Activated T-cell treated with anti-CD3 and anti-CD28 coated beads, Interleukin-2, amount 50 U/mL, for 24 hours (primary cell): ENCODE measurements at places on chromosomes 4 and X.
A peak's percentile ranks its signal among the peaks of the same experiment; 100 is the strongest.

- DNase-seq = no peak
These were observed 108.0 kb downstream of the LRBA start for GRCh38 chr4:150906987-150907633.

GRCh38 chrX:12817528-12817927, 26.3 kb downstream of the PRPS2 start:
- DNase-seq = no peak

DNA sequence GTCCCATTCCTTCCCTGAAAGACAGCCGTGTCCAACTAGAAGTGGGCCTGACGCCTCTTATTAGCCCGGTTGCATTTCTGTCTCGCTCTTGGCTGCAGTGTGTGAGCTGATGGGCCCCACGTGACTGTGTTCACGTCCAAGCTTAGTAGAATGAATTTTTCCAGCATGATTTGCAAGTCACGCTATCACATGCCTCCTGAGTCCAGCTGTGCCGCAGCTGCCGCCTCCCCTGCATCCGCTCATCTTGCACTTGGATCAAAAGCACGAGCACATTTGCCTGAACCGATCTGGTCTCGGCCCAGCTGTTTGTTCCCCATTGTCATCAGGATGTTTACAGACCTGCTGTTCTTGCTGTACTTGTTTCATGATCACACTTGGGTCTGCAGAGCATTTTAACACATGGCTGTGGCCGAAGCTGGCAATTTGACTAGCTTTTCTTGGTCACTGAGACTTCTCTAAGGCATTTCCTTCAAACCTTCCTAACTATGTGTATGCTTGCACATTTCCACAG, 126.5 kb downstream of the KIT start:
- DNase-seq = no peak

GRCh38 chr4:93749292-93749761, 79.2 kb upstream of the ATOH1 start:
- no peak for DNase-seq

- no peak for DNase-seq
These were observed 454.1 kb upstream of the ADGRL3 start for GRCh38 chr4:60745800-60746571.

DNA sequence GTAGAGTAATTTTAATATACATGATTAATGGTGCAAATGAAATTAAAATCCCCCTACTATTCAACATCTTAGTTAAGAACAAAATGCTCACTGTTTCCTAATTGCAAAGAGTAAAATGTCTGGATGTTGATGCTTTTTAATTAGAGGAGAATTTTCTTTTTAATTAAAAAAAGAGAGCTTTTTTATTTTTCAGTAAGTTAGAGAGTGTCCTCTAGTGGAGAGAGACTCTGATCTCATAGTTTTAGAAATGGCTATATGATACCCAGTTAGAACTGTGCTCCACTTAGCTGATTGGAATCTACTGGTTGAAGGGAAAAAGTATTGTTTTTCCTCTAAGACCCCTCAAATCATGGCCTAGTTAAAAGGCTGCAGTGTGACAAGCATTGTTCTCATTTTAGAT, 312.0 kb upstream of the MAGEB2 start:
- no peak for DNase-seq

DNA sequence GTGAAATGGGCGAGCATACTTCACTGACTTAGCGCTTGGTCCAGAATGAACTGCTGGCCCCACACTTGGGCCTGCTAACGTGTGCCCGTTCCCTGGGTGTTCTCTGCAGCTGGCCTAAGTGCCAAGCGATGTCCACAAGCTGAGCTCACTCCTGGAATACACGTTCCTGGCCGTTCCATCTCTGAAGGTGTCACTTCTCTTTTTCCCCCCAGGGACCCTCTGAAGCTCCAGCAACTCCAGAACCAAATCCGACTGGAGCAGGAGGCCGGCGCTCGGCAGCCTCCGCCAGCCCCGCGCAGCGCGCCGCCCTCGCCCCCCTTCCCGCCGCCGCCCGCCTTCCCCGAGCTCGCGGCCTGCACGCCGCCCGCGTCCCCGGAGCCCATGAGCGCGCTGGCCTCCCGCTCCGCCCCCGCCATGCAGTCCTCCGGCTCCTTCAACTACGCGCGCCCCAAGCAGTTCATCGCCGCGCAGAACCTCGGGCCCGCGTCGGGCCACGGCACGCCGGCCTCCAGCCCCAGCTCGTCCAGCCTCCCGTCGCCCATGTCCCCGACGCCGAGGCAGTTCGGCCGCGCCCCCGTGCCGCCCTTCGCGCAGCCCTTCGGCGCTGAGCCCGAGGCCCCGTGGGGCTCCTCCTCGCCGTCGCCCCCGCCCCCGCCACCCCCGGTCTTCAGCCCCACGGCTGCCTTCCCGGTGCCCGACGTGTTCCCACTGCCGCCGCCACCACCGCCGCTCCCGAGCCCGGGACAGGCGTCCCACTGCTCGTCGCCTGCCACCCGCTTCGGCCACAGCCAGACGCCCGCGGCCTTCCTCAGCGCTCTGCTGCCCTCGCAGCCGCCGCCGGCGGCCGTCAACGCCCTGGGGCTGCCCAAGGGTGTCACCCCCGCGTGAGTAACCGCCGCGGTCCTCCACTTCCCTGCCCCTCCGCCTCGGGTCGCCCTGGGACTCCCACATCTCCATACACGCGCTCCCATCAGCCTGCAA, 132.3 kb downstream of the CBR4 start:
- DNase-seq = peak; percentile 40

GRCh38 chrX:29662759-29663503, 552.4 kb upstream of the MAGEB2 start:
- DNase-seq = no peak

GRCh38 chr4:65600656-65601055, 69.6 kb downstream of the EPHA5 start:
- DNase-seq = no peak

GRCh38 chr4:950136-951020, 18.1 kb downstream of the TMEM175 start:
- DNase-seq = peak; percentile 23

DNA sequence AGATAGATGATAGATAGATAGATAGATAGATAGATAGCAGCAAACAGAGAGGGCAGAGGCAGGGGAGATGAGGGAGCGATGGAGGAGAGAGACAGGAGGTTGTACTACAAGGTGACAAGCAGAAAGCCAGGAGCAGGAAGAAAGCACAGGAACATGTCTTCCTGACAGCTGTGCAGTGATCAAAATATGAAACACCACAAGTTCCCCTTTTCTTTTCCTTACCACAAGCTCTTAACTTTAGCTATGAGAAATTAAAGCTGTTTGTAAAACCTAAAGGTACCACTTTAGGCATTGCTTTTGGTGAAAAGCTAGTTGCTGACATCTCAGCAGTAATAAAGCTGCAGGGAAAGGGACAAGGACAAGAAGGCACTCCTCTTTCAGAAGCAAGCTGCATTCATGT, 9.1 kb upstream of the MAGED4B start:
- no peak for DNase-seq

DNA sequence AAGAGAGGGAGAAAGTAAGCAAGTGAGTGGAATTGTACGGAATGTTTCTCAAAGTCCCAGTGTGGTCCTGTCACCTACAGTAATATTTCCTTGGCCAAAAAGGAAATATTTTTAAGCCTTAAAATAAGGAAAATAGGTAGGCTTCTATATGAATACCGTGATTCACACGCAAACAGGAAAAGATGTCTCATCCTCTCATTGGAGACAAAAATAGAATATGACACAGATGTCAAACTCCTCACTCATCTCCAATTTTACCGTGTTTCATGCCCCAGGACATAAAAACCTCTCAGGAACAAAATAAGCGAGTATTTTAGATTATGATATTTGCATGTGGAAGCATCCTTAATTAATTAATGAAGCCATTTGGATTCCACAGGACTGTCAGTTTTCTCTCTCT, 1269.5 kb downstream of the RAPGEF2 start:
- DNase-seq = no peak

DNA sequence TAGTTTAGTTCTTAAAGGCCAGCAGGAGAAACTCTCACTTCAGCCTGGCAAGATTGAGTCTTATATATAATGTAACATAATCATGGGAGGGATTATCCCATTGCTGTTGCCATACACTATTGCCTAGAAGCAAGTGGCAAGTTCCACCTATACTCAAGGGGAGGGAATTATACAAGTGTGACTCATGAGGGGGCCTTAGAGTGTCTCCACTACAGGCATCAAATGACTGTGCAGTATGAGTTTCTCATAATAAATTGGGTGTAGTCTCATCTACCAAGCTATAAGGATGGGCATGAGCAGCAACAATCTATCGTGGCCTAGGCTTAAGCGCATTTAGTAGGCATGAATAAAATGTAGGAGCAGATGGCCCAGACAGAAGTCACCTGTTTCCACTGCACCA, 89.1 kb upstream of the C1GALT1C1 start:
- DNase-seq = no peak

GRCh38 chrX:72001471-72001870, 90.8 kb downstream of the NHSL2 start:
- DNase-seq = no peak

DNA sequence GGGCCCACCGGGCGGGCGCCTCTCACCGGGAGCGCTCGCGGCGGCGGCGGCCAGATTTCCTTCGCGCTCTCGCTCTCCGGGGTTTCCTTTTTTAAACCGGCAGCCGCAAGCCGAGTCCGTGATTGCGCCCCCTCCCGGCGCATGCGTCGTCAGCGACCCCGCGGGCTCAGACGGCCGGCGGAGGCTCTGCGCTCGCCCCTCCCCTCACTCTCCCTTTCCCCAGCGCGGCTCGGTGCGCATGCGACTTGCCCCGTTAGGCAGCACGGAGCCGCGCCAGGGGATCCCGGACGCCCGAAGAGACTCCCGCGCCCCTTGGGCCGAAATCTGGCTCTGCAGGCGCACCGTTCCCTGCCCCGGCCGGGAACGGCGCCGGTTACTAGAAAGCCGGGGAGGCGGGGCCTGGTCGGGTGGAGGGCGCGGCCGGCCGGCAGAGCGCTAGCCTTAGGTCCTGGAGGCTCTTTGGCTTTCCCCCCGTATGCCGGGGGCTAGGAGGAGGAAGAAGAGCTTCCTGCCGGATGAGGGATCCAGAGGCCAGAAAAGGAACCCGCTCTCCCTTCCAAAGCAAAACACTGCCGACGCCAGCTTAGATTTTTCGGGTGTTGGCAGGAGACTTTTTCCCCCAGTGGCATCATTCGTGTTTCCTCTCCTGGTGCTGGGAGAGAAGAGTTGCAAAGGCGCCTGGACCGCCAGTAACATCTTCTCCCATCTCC, at the start of gene CLOCK:
Gene CLOCK, minus strand, starts transcription at position 154 of the 710 bp plus-strand sequence. CDS start 64,124 bp downstream, outside the sequence.
- peak; percentile 92 for DNase-seq

DNA sequence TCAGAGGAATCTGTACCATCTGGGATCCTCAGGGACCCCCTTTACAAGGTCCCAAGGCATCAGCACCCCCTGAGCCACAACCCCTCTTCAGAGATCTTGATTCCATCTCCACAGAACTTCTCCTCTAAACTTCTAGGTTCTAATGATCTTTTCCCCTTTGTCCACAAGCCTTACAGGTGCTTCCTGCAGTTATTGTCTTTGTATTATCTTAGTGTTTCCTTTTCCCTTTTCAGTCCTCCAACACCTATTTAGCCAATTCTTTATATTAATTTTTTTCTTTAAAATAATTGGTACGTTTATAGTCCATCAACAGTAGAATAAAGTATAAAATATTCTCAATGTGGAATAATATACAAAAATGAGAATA, 35.2 kb upstream of the FAM241A start:
- no peak for DNase-seq

- no peak for DNase-seq
These were observed 246.0 kb upstream of the HHIP start for GRCh38 chr4:144399927-144400326.

DNA sequence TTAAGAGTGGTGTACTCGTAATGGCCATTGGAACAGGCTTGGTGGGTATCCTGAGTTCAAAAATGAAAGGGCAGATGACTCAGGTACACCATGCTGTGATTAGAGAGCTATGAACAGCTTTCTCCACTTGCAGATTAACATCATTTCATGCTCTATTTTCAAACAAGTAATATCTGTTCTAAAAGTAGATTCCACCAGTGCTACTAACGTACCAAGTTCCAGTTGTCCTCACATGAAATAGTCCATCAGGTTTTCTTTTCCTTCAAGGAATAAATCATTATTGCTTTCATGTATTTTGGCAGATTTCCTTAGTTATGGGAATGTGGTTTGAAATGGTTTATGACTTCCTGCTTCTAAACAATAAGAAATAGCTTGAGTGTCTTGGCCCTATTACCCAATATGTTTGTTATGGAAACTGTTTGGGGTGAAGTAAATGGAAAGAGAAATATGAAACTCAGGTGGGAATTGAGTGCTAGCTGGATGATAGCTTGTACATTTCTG, 49.9 kb downstream of the PCDH7 start:
- no peak for DNase-seq

DNA sequence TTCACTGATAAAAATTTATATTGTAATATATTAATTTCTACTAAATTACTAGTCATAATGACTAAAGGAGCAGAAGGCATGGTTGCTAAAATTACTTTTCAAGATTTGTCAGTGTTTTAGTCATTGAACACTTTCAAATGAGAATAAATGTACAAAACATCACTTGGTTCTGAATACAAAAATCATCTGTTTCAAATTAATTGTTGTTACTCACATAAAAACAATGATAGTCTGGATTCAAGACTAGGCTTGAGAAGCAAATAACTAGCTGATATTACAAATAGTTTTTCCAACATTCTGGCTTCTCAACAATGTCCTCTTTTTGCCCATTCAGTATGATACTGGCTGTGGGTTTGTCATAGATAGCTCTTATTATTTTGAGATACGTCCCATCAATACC, 112.5 kb downstream of the ANAPC10 start:
- DNase-seq = no peak

- DNase-seq = no peak
These were observed 9.6 kb upstream of the NAF1 start for GRCh38 chr4:163175971-163176958.

GRCh38 chrX:40644821-40645358, 2.5 kb downstream of the CXorf38 start:
- peak; percentile 65 for DNase-seq

DNA sequence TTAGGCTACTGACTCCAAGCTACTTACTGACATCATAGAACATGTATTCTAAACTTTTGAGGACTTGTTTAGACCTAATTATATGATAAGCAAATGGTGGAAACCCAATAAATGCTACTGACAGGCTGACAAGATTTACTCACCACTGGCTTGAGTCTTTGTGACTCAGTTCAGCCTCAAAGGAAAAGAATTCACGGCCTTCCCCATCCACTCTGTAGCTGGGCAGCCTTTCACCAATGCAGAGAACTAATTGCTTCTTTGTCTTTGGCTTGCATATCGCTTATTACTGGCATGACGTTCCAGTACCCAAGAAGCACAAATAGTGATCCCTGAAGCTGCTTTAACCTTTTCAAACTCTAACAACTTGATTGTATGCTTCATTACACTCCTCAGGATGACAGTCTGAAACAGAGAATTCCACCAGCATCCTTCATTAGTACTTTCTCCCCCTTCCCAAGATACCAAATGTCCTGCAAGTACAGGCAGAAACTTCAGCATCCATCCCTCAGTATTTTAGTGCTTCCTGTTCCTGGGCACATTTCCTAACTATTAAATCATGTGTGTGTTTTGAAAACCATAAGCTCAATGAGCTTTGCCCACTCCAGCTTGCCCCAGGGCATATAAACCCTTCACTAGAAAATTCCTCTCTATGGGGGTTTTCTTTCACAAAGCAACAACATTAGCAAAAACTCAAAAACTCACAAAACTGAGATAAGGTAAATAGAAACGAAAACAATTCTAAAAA, 298.1 kb upstream of the SLC7A11 start:
- no peak for DNase-seq
